ENCODE measurements at places on chromosomes 3 and 15.

DNA sequence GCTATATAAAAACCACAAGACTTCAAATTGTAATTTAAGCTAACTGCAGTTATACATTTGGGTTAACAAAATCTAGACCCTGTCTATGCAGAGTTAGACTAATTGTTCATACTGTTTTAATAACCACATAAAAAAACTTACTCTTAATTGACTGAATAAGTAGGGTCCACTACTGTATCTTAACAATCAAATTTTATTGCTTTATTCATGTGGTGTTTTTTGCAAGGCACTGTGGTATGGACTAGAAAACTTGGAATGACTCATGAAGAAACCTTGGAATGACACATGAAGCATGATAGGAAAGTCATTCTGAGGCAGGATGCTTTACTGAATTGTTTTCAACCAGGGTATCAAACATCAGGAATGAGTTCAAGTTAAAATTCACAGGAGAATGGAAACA, 2.3 kb downstream of the SERP1 start:
- no peak for DNase-seq

- no peak for DNase-seq
These were observed 2.6 kb upstream of the MAP4 start for GRCh38 chr3:48018841-48019240.

DNA sequence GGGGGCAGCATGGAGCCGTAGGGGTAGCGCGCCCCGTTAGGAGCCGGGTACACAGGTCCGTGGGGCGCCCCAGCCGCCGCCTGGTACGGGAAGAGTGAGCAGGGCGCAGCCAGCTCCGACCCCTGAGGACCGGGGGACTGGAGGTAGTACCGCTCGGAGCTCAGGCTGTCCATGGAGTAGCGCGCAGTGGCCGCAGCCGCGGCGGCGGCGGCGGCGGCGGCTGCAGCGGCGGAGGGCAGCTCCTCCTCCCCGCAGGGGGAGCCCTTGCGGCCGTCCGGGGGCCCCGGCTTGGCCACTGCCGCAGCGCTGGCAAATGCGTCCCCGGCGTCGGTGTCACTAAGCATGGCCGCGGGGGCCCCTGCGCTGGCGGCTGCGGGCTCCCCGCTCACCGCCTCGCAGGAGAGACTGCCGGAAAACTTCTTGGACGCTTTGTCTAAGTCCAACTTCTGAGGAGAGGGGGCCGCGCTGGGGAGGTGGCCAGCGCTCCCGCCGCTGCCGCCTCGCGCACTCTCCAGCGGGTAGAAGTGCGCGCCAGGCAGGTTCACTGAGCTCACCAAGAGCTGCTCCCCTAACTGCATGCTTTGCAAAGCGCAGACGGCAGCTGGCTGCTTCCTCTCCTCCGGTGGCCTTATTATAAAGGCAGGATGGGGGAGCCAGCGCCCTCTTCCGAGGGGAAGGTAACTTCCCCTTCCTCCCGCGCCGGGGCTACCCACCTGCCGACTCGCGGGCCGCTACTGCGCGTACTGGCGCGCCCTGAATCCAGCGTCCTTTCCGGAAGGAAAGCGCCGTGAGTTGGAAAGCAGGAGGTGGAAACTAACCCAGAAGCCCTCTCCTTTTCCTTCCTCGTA, at the start of gene EOMES:
EOMES (minus strand) TSS at position 607 of the 848 bp plus-strand sequence; CDS start at position 578, 29 bp downstream.
- peak; percentile 57 for DNase-seq

DNA sequence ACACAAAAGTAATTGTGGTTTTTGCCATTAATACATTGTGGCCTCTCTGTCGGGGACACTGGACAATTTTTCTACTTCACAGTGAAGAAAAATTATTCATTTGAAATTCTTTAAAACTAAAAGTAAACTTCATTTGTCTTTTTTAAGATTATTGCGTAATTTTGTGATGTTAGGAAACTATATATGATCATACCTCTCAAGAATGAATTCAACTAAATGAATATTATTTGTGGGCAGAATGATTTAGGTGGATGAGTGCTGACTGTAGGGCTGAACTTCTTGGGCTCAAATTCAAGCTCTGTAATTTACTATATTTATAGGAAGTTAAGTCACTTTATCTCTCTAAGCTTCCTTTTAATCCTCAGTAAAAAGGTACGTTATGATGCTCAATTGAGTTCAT, 441.2 kb downstream of the ROBO1 start:
- DNase-seq = no peak

DNA sequence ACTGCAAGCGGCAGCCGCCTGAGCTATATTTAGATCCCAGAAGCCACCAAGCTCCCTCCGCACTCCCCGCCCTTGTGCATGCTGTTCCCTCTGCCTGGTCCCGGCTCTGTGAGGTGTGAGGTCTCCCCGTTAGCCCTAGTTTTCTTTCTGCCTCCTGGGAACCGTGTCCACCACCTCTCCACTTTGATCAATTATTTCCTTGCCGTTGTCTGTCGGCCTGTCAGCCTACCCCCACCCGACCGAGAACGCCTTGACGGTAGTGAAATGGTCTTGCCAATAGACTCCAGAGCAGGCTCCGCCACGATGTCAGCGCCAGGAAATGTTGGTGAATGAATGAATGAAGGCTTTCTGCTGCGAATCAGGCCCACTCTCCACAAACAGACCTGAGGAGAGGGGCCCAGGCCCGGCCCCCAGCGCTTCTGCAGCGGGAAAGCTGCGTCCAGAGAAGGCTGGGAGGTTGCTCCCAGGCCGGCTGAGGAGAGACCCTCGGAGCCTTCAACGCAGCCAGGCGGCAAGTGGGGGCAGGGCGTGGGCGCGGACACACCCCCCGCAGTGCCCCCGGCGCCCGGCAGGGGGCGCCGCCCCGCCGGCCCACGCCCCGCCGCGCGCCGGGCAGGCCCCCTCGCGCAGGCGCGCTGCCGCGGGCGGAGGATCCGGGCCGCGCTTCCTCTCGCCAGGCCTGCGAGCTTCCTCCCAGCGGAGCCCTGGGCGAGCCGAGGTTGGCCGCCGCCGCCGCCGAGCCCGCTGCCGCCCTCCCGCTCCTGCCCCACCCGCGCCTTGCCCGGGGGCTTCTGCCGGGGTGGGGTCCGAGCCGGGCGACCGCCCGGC, at the start of gene CSK:
CSK (plus strand) TSS at position 650 of the 828 bp plus-strand sequence. CDS start 16,218 bp downstream, outside the sequence.
- no peak for DNase-seq

DNA sequence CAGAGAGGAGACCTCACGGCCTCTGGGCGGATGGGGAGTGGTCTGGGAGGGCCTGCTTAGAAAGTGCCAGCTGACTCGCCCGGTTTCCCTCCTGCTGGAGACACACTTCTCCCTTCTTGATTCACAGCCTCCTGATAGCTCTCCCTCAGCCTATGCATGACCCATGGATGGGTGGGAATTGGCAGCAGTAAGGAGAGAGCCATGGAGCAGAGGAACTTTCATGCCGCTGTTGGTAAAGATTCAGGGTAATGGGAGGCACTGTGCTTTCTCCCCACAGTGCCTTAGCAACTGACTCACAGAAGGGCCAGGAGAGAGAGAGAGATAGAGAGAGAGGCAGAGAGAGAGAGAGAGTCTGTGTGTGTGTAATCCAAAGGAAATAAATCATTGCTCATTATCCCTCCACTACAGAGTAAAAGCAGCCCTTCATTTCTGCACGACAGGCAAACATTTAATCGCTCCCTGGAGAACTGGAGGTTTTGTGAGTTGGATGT, 82.8 kb downstream of the SEMA5B start:
- DNase-seq = no peak

GRCh38 chr3:127785711-127786265, 36.5 kb downstream of the MGLL start:
- DNase-seq = no peak

GRCh38 chr3:173617490-173617889, 219.9 kb downstream of the NLGN1 start:
- no peak for DNase-seq

GRCh38 chr3:134427400-134428111, 53.3 kb upstream of the AMOTL2 start:
- no peak for DNase-seq

- DNase-seq = no peak
These were observed 22.0 kb downstream of the OR5H15 start for GRCh38 chr3:98188545-98188944.

GRCh38 chr15:51375966-51376640, 34.6 kb downstream of the GLDN start:
- DNase-seq = no peak

GRCh38 chr15:80991421-80991820, 1.8 kb upstream of the MESD start:
- DNase-seq = no peak

DNA sequence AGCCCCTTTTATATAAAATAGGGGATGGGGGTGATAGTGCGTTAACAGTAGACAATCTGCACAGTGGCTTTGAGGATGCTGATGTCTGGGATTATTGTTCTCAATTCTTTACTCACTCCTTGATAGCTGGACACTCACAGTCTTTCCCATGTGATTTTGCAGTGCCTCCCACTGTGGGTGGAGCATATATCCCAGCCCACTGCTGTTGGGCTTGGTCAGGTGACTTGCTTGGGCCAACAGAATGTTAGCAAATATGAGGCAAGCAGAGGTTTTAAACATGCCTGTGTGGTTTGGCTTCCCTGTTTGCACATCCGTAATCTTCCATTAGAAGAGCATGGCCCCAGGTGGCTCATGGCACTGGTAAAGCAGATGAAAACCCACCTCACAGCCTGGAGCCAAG, 46.5 kb downstream of the CPA3 start:
- no peak for DNase-seq

DNA sequence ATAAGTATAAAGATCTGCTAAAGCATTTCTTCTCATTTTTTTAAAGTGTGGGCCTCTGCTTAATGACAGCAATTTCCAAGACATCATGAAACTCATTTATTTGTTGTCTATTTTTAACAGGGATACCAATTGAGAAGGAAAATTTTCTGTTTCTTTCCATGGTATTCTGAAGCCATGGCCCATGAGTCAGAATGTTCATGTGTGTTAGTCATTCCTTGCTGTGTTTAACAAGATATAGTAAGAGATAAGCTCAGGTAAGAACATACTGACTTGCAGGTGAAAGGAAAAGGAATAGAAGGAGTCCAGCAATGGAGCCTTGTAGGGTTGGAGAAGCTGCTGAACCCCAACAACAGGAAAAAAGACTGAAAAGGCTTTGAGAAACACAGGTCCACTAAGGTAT, 17.0 kb upstream of the ARID3B start:
- DNase-seq = no peak

- no peak for DNase-seq
These were observed 81.2 kb upstream of the RAP2B start for GRCh38 chr3:153080778-153081240.

DNA sequence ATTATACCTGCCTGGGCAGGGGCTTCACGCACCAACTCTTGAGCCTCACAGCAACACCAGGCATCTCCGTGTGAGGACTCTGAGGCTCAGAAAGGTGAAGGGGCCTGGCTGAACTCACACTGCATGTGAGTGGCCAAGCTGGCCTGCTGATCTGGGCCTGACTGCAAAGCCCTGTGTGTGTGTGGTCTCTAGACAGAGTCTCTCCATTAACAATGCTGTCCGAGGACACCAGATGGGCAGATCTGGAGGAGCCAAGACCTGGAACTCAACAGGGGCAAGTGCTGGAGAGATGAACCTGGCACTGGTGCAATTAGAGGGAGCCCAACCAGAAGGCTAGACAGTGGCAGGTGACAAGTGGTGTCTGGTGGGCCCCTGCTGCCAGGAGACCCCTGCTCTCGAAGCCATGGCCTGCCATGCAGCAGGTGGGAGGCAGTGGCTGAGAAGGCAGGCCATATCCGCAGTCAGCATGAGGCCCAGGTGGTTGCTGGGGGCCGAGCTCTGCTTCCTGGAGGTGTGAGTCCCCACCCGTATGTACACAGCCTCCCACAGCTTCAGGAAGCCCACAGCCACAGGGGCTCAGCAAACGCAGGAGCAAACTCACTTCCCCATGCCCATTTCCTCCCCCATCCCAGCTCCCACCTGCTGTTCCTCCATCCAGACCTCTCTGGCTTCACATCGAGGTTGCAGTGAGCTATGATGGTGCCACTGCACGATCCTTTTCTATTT, 39.0 kb downstream of the CYP11A1 start:
- DNase-seq = no peak
